Thyroid gland (tissue), 4 donors: ENCODE measurements at places on chromosomes 1 and 21. TPM values are rescaled to one million over a fixed set of nuclear protein-coding genes. Genes with fewer than 3 reads are reported as not detected.

DNA sequence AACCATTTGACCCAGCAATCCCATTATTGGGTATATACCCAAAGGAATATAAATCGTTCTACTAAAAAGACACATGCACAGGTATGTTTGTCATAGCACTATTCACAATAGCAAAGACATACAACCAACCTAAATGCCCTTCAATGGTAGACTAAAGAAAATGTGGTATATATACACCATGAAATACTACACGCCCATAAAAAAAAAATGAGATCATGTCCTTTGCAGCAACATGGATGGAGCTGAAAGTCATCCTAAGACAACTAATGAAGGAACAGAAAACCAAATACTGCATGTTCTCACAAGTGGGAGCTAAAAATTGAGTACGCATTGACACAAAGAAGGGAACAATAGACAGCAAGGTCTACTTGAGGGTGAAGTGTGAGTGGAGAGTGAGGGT, 72.0 kb downstream of the EIF4G3 start:
- no peak for DNase-seq

GRCh38 chr1:150186789-150187559, 37.3 kb downstream of the PLEKHO1 start:
- DNase-seq = no peak

GRCh38 chr1:159171254-159171687, at the start of gene CADM3:
CADM3 (plus strand) TSS chr1:159171615; CDS start chr1:159171766, 151 bp downstream.
- DNase-seq = no peak

- DNase-seq = no peak
Measured at GRCh38 chr21:45358261-45358670, 46.7 kb upstream of the COL18A1 start.

- no peak for DNase-seq
Measured at GRCh38 chr1:26346274-26347033, 7.5 kb downstream of the CRYBG2 start.

DNA sequence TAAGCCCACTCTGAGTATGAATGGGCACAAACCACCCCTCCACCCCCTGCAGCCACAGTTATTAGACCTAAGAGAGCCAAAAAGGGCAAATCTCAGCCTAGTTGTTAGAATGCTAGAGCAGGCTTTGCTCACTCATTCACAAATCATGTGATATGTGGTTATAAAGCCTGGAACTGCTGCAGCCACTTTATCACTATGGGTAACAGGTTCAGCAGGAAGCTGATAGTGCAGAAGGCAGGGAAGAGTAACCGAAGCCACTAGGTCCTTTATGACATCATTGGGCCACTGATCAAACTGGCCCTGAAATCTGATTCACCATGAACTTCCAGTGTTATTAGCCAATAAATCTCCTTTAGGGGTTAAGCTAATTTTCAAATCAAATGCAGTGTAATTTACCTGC, 134.7 kb downstream of the GRIK1 start:
- no peak for DNase-seq

DNA sequence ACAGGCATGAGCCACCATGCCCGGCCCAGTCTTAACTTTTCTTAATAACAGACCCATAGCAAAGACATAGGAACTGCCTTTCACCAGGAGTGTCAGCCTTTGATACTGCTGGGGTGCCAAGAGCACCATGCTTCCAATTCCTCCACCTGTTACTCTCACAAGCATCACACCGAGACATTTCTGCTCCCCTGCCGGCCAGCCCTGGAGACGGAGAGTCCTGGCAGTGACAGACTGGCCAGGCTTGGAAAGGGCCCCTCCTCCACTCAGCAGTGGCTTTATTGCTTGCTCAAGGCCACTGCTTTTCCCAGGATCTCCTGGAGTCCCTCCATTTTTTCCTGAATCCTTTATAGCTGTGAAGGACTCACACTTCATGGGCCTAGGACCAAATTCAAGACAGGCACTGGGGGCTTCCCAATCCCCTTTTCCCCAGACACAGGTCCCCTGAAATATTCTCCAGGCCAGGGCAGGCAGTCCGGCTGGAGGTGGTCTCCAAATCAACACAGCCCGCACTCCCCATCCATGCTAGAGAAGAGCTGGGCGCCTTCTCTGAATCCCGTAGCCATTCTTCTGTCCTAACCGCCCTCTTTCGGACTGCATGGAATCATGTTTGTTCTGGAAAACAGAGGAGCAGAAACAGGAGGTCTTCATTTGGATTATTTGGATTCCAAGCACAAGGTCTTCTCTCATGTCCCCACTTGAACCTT, 25.5 kb upstream of the PTPRF start:
- no peak for DNase-seq

DNA sequence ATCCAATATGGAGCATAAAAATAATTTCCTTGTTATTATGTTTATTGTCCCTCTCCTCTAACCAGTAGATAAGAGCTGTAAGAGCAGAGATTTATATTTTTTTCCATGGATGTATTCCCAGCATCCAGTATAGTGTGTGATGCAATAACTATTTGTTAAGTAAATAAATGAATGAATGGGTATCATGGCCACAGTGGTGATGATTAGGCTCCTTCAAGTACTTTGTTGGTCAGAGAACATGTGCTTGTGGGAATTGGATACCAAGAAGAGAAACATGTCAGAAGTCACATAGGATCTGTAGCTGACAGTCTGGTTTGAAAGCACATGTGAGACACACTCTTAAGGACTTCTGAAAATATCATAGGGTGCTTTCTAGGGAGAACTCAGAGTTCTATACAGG, 588.5 kb downstream of the AGBL4 start:
- no peak for DNase-seq

GRCh38 chr1:67135354-67135753, 584 bp upstream of the C1orf141 start:
- no peak for DNase-seq

CAPN8 gene
- total RNA-seq = 0.79 TPM

SERTAD4 gene
- 1.5 TPM for total RNA-seq

DAB1 gene
- total RNA-seq = 0.83 TPM

ACBD3 gene
- total RNA-seq = 66.2 TPM

PIGM gene
- total RNA-seq = 7.9 TPM

KCNC4 gene
- 12.5 TPM for total RNA-seq
